Stimulated activated CD8-positive, alpha-beta memory T cell treated with anti-CD3 and anti-CD28 coated beads, Interleukin-7, amount 100 ng/mL, for 1 hour (primary cell): ENCODE measurements at places on chromosomes 1 and 21.

DNA sequence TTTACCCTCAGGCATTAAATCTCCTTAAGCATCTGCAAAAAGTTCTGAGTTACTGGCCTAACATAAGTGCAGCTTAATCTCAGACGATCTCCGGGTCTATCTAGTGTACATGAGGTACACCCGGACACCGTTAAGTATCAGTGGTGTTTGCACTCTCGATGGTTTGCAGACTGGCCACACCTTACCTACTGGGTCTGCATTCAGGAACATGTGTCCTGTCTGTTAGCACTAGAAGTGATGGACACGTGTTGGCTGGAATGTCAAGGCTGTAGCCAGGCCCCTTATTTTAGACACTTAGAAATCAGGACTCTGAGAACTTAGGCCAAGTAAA lies 783 bp upstream of the AGL start:
- DNase-seq = no peak

GRCh38 chr1:64172458-64172983 lies 30.9 kb upstream of the UBE2U start:
- DNase-seq = no peak

DNA sequence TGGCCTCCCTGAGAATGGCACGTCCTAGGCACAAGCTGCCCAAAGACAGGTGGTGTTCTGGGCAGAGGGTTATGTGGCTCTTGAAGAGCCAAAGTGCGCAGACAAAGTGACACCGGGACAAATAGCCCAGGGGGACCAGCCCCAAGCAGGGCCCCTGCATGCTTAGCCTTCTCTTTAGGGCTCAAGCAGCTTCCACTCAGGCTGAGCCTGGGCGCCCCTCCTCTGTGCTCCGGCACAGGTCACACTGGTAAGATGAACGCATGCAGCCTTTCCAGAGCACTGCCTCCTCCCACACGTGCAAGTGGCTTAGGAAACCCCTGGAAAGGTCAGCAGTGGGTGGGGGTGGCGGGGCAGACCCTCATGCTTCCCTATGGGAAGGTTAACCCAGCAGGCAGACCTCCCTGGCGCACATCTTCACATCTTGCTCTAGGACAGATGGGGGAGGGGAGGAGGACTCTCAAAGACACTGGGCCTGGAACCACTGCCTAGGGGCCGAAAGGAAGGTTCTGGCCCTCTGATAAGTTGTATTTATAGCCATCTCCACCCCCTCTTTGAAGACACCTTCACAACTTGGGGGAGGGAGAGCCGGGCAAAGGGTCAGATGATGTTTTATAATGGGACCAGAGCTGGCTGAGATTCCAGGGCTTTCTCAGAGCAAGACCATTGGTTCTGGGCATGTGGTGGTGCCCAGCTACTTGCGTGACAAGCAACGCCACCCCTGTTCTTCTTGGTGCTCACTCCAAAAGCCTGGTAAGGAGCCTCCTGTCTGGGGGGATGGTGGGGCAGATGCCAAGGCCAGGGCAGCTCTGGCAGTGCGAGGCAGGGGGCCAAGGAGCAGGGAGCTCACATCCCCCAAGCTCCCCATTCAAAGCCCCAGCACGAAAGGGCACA lies 5.5 kb downstream of the KLHL21 start:
- DNase-seq = no peak

DNA sequence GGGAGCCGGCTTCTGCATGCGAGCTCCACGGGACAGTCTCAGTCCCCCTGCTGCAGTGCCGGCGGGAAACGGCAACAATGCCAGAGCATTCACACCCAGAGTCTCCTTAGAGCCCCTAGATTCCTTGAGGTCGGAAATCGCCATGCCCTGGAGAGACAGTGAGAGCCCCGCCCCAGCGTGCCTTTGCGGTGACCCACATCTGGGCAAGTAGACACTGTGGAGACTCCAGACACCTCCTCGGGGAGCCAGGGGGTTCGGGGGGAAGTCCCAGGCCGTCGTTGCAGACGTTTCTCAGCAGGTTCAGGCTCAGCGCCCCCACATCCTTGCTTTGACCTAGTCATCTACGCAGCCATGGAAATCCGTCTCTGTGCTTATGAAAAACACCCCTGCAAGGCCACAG lies 81.3 kb upstream of the ARHGEF16 start:
- no peak for DNase-seq

- no peak for DNase-seq
These were observed 223.4 kb upstream of the FMN2 start for GRCh38 chr1:239868058-239868832.

- DNase-seq = no peak
These were observed 2.7 kb downstream of the CAPN2 start for GRCh38 chr1:223714849-223715603.

GRCh38 chr1:112807117-112807516 lies 92.0 kb upstream of the PPM1J start:
- no peak for DNase-seq

- no peak for DNase-seq
These were observed 11.0 kb upstream of the SERBP1 start for GRCh38 chr1:67441183-67441582.

DNA sequence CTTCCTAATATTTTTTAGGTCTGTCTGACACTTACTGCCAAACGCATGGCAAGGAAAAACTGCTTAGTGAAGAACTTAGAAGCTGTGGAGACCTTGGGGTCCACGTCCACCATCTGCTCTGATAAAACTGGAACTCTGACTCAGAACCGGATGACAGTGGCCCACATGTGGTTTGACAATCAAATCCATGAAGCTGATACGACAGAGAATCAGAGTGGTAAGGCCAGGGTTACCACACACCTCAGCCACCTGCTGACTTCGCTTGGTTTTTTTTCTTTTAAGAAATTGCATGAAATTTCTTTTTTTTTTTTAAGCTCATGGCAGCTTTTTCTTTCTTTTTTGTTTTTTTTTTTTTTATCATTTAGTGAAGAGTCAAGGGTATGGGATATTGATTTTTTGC lies 17.2 kb downstream of the ATP1A1 start:
- DNase-seq = no peak

DNA sequence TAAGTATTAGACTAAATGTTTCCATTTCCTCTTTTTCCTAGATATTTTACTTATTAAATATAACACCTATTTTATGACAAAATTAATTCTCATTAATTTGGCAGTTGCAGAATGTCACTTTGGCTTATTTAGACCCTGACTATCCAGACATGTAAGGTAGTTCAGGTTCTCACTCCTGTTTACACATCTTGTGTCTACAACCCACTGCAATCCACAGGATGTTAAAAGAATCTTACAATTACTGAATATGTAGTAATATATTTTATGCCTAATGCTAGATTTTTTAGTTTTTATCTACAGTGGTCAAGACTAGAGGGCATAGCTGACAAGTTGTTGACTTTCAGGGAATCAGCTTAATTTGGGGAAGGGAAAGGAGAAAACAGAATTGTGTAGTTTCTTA lies 346.7 kb downstream of the USP25 start:
- DNase-seq = no peak
